ENCODE measurements at places on chromosomes 11 and 22.

- DNase-seq: no peak
Measured at GRCh38 chr11:73376803-73377629, 817 bp downstream of the RELT start.

DNA sequence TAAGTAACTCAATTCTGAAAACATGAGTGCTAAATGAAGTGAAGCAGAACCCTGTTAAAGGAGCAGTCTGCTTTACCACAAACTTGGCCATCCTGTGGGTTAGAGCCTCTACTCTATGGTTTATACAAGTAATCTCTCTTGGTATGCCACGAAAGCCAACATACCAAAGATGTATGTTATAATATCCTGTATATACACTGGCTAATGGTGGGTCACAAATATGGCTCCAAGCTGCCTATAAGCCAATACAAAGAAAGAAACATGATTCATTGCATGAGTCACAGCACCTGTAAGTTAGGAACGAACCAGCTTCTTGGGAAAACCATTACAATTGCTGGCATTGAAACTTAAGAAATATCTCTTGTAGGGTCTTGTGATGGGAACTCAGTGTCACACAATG lies 16.1 kb downstream of the XRRA1 start:
- no peak for DNase-seq

GRCh38 chr22:49413551-49413950 lies 414.1 kb downstream of the BRD1 start:
- DNase-seq: no peak

DNA sequence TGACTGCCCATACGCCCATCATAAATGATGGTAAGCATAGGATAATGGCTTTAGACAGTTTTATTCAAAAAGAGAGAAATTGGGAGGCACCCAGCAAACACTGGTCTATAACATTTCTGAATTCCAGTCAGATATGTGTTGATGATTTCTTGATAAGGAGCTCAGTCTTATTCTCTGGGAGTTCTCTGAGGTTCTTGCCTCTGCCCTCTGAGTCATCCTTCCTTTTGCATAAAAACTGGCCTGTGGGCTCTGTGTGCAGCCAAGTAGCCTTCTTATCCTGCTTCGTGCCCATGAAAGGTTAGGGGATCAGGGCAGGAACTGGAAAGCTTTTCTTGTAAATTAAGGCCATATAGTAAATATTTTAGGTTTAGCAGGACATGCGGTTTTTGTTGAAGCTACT lies 48.9 kb downstream of the FAR1 start:
- no peak for DNase-seq

GRCh38 chr22:40036591-40037225 lies 42.0 kb downstream of the FAM83F start:
- DNase-seq: peak; percentile 28

- no peak for DNase-seq
Measured at GRCh38 chr11:83871054-83871453, 584.9 kb upstream of the CCDC90B start.

GRCh38 chr22:39712081-39712480 lies 141.5 kb downstream of the CACNA1I start:
- DNase-seq: no peak

DNA sequence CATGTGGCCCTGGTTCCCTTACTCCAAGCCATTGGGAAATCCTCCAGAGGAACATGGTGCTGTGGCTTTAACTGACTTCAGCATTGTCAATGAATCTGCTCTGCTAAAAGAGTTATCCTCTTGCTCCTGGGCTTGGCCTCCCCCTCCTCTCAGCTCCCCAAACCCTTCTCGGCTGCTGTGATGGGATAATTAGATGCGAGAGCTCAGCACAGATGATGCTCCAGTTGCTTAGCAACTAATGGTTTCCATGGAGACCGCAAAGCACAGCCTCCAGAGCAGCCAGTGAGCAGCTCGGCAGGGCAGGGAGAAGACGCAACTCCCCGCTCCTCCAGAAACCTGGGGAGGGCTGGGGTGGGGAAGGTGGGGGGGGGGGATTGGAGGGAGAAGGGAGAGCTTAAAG lies 2.8 kb upstream of the UPK2 start:
- DNase-seq: no peak

DNA sequence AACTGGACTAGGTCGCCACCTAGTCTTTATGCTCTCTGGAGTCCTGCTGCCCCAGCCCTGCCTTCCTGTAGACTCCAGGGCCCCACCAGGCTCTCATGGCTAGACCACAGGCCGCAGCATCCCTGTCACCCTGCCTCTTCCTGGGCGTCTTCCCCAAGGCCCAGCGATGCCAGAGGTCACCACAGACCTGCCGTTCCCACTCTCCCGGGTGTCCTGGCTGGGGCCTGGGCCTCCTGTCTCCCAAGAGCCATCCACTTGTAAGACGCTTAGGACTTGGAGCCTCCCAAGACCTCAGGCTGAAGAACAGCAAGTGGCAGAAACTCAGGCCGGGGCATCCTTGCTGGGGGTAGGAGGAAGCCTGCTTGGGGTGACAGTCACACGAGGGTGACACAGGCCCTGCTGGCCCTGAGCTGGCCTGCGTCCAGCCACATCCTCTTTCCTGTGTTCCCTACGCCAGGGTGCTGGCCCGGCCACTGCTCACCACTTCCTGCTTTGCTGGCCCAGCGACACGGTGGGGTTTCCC lies 2.0 kb upstream of the TCIRG1 start:
- no peak for DNase-seq

GRCh38 chr11:134258577-134258976 lies 5.2 kb downstream of the ACAD8 start:
- DNase-seq: no peak

- no peak for DNase-seq
Measured at GRCh38 chr11:82450996-82451395, 282.7 kb downstream of the FAM181B start.

DNA sequence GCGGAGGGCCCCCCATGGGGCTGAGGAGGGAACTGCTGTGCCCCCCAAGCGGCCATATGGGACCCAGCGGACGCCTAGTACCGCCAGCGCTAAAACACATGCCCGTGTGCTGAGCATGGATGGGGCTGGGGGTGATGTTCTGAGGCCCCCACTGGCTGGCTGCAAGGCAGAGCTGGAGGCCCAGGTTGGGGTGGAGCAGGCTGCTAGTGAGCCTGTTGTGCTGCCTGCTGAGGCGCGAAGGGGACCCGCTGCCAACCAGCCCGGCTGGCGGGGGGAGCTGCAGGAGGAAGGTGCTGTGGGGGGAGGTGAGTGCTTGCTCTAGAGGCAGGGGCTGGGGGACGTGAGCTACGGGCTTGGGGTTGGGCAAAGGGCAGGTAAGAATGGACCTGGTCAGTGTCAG lies 3.2 kb downstream of the PCNX3 start:
- no peak for DNase-seq

DNA sequence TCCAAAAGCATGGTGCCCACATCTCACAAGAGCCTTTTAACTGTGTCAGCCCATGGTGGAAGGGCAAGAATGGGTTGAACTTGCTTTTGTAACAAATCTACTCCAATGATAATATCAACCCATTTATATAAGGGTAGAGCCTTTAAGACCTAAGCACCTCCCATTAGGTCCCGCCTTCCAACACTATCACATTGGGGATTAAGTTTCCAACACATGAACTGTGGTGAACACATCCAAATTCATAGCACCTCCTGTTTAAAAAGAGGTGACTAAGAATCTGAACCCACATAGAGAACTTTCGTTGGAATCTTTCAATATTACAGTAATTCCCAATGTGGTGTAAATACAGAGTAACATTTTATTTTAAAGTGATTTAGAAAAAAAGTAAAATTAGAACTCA lies 9.2 kb upstream of the CNTF start:
- DNase-seq: no peak

GRCh38 chr11:60870276-60870675 lies 2.9 kb downstream of the ZP1 start:
- DNase-seq: no peak

- no peak for DNase-seq
Measured at GRCh38 chr22:43643387-43643786, 168.7 kb downstream of the EFCAB6 start.

DNA sequence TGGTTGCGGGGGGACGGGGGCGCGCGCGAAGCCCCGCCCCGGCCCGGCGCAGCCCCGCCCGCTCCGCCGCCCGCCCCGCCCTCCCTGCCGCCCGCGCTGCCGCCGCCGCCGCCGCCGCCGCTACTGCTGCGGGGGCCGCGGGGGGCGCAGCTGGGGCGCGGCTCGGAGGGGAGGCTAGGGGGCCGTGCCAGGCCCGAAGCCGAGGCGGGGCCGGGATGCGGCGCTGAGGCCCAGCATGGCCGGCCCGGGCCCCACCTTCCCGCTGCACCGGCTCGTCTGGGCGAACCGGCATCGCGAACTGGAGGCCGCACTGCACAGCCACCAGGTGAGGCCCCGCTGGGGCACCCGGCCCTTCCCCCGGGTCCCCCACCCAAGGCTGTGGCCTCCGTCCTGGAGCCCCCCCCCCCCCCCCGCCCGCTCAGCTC lies at the start of gene ANKRD13D:
Gene ANKRD13D, plus strand, starts transcription at position 78 of the 425 bp plus-strand sequence. Its CDS starts 158 bp downstream, at position 236.
- DNase-seq: no peak

DNA sequence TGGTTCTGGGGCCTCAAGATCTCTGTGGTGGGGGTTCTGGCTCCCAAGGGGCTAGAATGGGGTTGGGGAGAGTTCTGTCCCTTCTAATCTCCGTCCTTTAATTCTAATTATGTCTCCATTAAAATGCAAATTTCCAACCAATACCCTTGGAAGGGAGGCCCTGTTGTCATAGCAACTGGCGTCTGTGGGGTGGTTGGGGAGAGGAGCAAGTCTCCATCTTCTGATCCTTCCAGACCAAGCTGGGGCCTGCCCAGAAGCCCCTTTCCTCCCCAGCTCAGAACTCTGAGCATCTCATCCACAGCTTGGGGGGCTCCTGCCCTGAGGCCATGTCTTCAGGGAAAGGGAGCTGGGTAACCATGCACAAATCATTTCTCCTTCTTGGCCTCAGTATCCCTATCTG lies 5.4 kb upstream of the RPS19BP1 start:
- no peak for DNase-seq

- DNase-seq: no peak
Measured at GRCh38 chr22:39434721-39435120, 22.1 kb upstream of the MGAT3 start.

DNA sequence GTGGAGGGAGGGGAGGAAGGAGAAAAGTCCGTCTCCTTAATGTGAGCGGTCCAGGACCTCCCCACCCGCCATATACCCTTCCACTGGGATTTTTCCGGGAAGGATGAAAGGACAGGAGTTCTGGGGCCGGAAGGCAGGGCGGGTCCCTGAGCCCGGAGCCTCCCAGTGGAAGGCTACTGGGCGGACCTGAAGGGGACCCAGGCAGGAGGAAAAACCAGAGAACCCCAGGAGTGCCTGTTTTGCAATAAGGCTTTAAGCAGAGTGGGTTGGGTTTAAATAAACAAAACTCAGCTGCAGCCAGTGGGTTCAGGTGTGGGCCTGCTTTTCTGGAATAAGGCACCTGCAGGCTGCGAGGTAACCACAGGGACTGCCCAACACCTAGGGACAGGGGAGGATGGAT lies 1.7 kb upstream of the CELSR1 start:
- DNase-seq: no peak

- no peak for DNase-seq
Measured at GRCh38 chr11:14971865-14972580, at the start of gene CALCA. CALCA (minus strand) TSS chr11:14972351; CDS start chr11:14971192, 1,159 bp downstream.

DNA sequence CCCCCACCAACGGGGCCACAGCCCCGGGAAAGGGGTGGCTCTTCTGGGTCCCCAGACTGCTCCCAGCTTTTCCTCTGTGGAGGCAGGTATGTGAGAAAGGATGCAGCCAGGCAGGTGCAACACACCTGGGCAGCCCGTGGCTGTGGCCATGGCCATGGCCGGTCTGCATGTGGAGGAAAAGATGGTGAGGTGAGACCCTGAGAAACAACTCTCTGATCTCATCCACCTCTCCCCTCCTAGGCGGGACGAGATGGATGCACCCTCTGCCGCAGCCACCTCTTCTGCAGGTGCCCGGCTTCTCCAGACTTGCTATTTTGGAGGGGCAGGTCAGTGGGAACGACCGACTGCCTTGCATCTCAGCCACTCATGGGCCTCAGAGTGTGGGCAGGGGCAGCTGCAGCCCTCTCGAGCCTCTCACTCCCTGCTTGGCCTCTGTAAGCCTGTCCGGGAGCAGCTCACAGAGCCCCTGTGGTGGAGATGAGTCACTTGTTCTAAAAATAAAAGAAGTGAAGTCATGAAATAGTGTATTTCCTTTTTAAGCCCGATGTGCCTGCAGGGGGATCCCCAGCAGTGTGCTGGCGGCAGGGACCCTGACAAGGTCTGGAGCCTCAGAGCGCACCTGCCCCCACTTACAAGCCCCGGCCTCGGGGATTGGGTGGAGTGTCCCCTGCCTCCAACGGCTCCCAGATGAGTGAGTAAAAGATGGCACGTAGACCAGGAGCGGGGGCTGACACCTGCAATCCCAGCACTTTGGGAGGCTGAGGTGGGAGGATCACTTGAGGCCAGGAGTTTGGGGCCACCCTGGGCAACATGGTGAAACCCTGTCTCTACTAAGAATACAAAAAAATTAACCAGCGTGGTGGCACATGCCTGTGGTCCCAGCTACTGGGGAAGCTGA lies 10.7 kb downstream of the SMIM38 start:
- DNase-seq: no peak

GRCh38 chr11:116356451-116356850 lies 416.3 kb downstream of the BUD13 start:
- DNase-seq: no peak

DNA sequence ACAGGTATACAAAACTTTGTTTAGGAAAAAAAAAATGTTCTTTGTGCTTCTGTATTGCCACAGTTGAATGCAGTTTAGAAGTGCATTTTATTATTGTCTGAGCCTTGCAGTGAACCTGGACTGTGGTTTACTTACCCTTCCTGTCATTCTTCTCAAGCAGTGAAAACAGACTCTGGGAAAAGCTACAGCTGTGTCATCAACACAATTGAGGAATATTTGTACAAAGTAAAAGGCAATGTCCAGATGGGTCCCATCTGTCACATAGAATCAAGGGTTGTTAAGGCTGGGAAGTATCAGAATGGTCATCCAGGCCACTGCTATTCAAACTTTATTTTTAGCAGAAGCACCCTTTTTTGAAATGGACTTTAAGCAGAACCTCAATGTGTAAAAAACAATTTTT lies 73.3 kb downstream of the TRIM44 start:
- no peak for DNase-seq
